ENCODE measurements at places on chromosomes 2 and 18. TPM values are rescaled to one million over a fixed set of nuclear protein-coding genes. Genes with fewer than 3 reads are reported as not detected.

The AQP12A gene
- not detected for total RNA-seq

The SULT1C3 gene
- total RNA-seq: not detected

The LYG2 gene
- total RNA-seq: not detected

The NT5C1B gene
- total RNA-seq: not detected

The CXCR1 gene
- not detected for total RNA-seq

The AQP4 gene
- not detected for total RNA-seq

The IGFBP2 gene
- total RNA-seq: 0.84 TPM

The FOXD4L1 gene
- 0.15 TPM for total RNA-seq

The OTOS gene
- total RNA-seq: not detected

The SLC8A1 gene
- 0.15 TPM for total RNA-seq

The ACADL gene
- total RNA-seq: not detected

The CASP8 gene
- total RNA-seq: 48.1 TPM

The AMER3 gene
- total RNA-seq: not detected

The BMP10 gene
- not detected for total RNA-seq

The ELOA2 gene
- not detected for total RNA-seq

The MAPK4 gene
- total RNA-seq: not detected

The CYP27A1 gene
- total RNA-seq: 1.2 TPM

The KIF5C gene
- total RNA-seq: 18.2 TPM

The PTRHD1 gene
- total RNA-seq: 29.2 TPM

The MEP1B gene
- not detected for total RNA-seq

The ANKRD36 gene
- total RNA-seq: 20.4 TPM

The FAM124B gene
- not detected for total RNA-seq

The SCN1A gene
- not detected for total RNA-seq

The MLPH gene
- not detected for total RNA-seq

The TMEM178A gene
- not detected for total RNA-seq

The CIDEA gene
- not detected for total RNA-seq

The EPB41L3 gene
- total RNA-seq: 1.2 TPM

The TYMS gene
- 307 TPM for total RNA-seq

The SLC9A4 gene
- total RNA-seq: not detected

The ANKRD30BL gene
- not detected for total RNA-seq

The TDRD15 gene
- total RNA-seq: 0.04 TPM

The C18orf54 gene
- total RNA-seq: 10.6 TPM

The DYNAP gene
- total RNA-seq: not detected

The LYPD6 gene
- not detected for total RNA-seq

The CEP192 gene
- 24.3 TPM for total RNA-seq

The RBM44 gene
- total RNA-seq: 0.63 TPM

The LYPD1 gene
- not detected for total RNA-seq

The RASGRP3 gene
- total RNA-seq: 3.5 TPM

The DPP10 gene
- not detected for total RNA-seq

The SERPINB10 gene
- total RNA-seq: not detected

The PEX13 gene
- 19.3 TPM for total RNA-seq

The LIMS2 gene
- total RNA-seq: 5.9 TPM

The CRYGD gene
- total RNA-seq: not detected

The REG1B gene
- total RNA-seq: not detected

The TMEM182 gene
- total RNA-seq: 4.6 TPM

The PARD3B gene
- 0.11 TPM for total RNA-seq

The ALLC gene
- not detected for total RNA-seq

The UGT1A3 gene
- total RNA-seq: not detected

The NOSTRIN gene
- not detected for total RNA-seq

The RGPD3 gene
- total RNA-seq: 0.04 TPM

The CHRNG gene
- total RNA-seq: not detected

The CASP10 gene
- 7.3 TPM for total RNA-seq
